ENCODE measurements at places on chromosomes 5 and 9.

- no peak for DNase-seq
These were observed 2041.4 kb upstream of the CDH9 start for GRCh38 chr5:29079771-29080170.

GRCh38 chr5:59034498-59035186, 451.8 kb downstream of the RAB3C start:
- DNase-seq: no peak

DNA sequence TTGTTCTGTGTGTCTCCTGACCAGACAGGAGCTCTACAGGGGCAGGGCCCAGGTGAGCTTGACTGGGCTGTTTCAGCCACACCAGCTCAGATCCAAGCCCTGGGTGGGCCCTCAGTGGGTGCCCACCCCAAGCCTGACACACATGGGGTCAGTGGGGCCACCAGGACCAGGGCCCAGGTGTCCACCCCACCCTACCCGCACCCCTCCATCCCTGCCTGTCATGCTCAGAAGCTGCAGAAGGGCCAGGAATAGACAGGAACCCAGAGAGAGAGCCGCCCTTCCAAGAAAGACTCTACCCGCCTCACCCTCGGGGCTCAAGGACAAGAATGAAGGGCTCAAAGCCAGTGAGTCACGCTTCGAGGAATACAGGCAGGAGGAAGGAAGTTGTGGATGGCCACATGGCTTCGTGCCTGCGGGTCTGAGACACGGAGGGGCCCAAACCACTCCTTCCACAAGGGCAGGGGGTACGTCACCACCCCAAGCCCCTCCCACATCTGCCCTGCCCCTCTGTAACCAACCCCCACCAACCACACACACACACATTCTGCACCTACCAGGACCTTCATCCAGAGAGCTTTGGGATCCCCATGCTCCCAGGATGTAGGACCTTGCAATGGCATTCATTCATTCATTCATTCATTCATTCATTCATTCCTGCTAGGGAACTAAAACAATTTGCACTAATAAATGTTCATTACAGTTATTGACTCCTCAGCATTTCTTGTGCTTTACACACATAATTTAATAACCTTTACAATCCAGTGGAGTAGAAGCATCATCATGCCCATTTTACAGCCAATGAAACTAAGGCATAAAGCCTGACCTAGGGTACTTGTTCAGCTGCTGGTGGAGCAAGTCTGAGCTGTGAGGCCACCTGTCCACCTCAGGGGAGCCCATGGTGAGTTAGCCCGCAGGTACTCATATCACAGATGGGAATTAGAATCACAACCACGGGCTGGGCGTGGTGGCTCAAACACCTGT, 55.9 kb upstream of the STXBP1 start:
- peak; percentile 53 for DNase-seq

GRCh38 chr5:93748875-93749397, 7.5 kb upstream of the POU5F2 start:
- DNase-seq: no peak

DNA sequence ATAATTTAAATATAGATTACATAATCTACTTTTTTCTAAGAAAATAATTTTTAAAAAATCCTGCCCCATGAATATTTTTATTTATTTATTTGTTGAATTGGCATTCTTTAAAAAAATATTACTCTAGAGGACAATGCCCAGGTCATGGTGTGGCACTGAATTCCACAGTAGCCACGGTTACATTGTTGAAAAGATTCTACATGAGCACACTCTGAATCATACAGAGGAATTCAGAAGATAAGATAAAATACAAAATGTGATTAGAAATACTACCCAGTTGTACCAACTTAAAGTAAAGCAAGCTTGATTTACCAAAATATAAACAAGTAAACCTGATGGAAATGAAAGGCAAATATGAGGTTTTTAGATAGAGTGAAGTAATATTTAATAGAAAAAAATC, 183.7 kb downstream of the HCN1 start:
- no peak for DNase-seq

GRCh38 chr5:65882278-65882677, 44.1 kb upstream of the ERBIN start:
- DNase-seq: no peak

- no peak for DNase-seq
These were observed 639 bp downstream of the INVS start for GRCh38 chr9:100099722-100100042.

DNA sequence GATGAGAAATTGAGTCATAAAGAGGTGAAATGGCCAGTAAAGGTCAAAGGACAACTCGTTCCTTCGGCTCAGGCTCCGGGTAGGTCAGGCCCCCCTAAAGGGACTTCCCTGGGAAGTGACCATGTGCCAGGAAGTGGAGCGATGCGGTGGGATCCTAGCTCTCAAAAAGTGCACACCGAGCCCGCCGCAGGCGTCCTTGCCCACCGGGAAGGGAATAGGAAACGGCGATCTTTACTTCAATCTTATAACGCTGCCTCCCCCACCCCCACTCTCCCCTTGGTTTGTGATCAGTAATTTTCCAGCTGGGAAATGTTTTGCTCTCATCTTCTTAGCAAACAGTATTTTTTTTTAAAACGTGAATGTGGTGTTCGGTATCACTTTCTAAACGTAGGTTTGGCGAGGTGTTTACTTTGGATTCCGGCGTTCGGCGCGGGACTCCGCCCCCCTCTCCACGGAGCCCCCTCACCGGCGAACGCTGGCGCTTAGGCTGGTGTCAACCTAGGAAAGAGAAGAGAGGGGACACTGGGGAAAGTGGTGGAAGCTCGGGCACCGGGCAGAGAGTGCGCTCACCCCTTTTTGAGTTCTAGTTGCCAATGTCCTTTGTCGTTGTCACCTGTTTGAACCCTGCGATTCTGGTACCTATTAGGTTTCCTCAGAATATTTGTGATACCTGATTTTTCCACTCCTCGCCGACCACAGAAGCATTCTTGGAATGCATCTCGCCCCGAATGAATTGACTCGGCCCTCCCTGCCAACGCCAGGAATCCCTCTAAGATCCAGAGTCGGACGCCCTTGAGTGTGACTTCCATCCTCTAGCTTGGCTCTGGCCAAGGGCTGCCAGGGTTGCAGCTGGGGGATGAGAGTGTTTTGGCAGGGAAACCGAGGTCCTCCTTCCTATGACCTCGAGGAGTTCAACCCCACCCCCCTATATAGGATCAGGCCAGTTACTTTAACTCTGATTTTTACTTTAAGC, 1.8 kb upstream of the KLF4 start:
- no peak for DNase-seq

DNA sequence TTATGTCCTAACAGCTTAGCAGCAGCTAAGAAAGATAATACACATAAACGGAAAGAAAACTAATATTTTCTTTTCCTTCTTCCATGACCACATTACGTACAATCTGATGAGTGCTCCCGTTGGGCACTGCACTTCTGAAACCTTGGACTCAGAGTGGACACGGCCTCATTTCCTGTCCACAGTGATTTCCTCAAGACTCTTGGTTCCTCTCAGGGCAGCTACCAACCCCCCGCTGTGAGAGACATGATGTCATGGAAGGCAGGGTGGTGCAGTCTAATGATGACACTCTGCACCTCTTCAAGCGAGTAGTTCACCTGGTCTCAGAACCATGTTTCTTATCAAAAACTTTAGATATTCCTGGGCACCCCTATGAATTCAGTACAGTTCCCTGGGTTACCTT, 68.7 kb upstream of the CTSL start:
- no peak for DNase-seq

DNA sequence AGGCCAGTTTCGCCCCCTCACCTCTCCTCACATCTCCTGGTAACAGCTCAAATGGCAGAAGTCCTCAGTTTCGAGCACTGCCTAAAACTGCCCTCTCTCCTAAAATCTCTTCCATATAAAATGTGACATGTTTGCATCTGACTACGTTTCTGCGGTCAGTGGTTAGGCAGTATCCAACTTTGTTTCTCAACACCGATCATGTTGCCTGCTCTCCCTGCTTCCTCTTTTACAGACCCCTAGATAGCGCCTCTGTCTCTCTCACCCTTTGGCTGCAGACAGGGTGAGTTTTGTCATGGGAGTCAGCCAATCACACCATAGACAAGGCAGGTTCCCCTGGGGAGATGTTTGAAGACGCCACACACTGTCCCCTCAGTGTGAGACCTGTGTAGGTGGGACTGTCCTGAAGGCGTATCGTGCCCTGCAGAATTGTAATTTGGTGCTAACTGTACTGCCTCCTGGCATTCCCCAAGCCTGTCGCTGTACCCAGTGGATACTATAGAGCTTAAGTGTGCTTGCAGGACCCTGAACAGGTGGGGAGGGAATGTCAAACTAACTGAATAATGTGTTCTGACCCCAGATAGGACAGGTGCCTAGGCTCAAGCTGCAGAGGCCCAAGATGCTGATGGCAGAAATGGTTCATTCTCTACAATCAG, 1.1 kb downstream of the HEXB start:
- DNase-seq: no peak

DNA sequence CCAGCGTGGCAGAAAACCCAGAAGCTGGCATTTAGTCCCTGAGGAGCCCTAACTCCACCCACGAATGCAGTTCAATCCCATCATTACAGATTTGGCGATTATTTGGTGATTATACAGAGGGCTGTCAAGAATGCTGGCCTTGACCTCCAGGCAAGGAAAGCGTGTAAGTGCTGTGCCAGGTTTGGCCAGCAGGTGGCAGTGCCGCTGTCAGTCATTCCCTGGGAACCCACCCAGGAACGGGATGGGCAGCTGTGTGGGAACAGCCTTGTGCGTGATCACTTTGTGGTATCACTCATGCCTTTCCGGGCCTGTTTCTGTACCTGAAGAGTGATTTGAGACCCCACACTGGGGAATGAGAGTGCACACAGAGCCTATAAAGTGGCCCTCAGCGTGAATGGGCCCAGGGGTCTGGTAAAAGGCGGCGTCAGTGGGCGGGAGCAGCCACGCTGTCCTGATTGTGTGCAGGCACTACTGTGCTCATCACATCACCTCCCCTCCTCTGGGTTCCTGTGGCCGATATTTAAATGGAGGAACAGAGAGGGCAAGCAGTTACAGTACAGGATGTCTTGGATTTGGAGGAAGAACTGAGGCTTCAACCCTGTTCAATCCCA, 215.6 kb downstream of the ROR2 start:
- DNase-seq: peak; percentile 53

Data from stimulated activated CD8-positive, alpha-beta memory T cell treated with anti-CD3 and anti-CD28 coated beads, Interleukin-4, amount 100 ng/mL, for 24 hours (primary cell).